HFFc6 (cell line): ENCODE measurements at places on chromosomes 13 and 19. TPM values are rescaled to one million over a fixed set of nuclear protein-coding genes. Genes with fewer than 3 reads are reported as not detected.

Gene OR7D2
- total RNA-seq, result not detected in 3 replicates

Gene SIGLEC5
- total RNA-seq, result not detected in 3 replicates

Gene PSG11
- total RNA-seq, result 0.51 to 0.84 TPM (median 0.78 TPM) in 3 replicates

Gene APLP1
- total RNA-seq, result 26.2 to 35.0 TPM (median 29.6 TPM) in 3 replicates

Gene AP1M2
- 0.55 to 0.72 TPM (median 0.59 TPM) in 3 replicates for total RNA-seq

Gene C19orf67
- not detected in 3 replicates for total RNA-seq

Gene TMC4
- total RNA-seq, result 0.37 to 0.55 TPM (median 0.43 TPM) in 3 replicates

Gene PRSS57
- not detected in 3 replicates for total RNA-seq

Gene ZNF649
- total RNA-seq, result 3.5 to 4.4 TPM (median 3.6 TPM) in 3 replicates

Gene PSG2
- 1.4 to 2.7 TPM (median 1.7 TPM) in 3 replicates for total RNA-seq

Gene CDC42EP5
- 45.7 to 59.9 TPM (median 58.5 TPM) in 3 replicates for total RNA-seq

Gene RFPL4A
- total RNA-seq, result 0.20 TPM in 1 of 3 replicates, not detected in the others

Gene FLT3LG
- 5.1 to 9.1 TPM (median 5.5 TPM) in 3 replicates for total RNA-seq

DNA sequence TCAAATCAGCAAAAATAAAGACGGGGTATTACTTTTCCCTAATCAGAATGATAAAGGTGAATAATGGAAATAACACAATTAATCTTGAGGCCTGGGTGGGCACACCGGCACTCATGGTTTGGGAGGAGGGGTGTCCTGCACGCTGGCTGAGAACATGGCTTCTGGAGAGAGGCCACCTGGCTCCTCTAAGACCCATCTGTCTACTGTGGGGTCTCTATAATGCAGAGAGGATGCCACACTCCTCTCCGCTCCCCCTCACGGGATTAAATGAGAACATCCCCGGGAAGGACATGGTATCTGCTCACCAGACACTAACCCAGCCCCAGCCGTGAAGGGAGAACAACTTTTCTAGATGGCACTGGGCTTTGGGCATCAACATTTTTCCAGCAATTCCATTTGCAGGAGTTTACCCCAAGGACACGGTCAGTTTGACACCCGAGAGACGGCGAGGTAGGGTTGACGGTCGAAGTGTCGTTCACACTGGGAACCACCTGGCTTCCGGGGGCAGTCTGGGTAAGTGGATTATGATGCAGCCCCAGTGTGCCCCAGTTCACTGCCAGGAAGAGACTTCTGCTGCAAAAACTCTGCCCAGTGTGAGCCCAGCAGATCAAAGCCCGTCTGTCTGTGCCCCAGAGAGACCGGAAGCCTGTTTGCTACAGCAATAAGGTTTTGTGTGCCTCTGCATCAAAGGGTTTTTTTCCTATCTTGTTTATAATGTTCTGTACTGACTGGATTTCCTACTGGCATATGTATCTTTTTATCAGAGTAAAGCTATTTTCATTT lies 56.6 kb downstream of the CEBPG start:
- DNase-seq, result no peak

DNA sequence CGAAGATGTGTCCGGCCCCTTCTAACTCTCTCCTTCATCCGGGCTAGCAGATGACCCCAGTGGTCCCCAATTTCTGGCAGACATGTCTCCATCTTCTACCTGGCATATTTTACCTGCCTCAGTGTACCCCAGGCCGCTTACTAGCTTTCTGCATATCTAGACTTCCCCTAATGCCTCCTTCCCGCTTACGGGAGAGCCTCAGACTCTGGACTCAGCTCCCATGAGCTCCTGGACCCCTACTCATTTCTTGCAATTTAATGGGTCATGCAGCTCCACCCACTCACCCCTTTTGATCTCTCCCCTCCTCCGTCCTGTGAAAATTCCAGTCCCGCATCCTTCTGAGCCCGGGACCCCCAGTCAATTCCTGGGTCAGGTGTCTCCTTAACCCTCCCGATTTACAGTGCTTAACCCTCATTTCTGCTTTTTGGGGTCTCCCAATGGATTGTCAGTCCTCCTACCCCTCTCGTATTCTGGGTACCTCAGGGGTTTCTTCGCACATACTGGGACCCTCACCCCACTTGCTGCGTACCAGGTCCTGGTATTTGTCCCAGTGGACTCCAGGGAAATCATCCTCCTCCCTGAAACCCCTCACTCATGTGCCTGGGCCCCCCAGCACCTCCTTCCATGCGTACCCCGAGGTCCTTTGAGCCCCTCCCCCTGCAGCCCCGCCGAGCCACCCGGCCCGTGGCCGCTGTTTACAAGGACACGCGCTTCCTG lies 500 bp upstream of the JUNB start:
- DNase-seq, result no peak

- DNase-seq, result peak; percentile 30
These were observed 53.0 kb downstream of the SACS start for GRCh38 chr13:23380534-23380933.

GRCh38 chr19:56174550-56174949 lies 1.3 kb upstream of the GALP start:
- DNase-seq, result no peak

- DNase-seq, result no peak
These were observed 196.5 kb downstream of the TEX29 start for GRCh38 chr13:111516712-111517640.

DNA sequence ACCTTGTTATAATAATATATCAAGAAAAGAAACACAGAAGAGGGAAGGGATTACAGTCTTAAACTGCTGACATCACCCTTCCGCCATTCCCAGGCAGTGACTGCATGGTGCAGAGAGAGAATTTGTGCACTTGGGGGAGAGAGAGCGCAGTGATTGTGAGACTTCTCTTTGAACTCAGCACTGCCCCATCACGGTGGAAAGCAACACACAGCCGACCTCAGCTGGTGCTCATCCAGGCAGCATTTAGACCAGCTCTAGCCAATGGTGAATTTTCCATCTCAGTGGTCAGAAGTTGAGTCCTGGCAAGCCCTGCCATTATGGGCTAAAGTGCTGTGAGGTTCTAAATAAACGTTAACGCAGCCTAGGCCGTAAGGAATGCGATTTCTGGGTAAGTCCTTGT lies 1681.5 kb downstream of the EFNB2 start:
- no peak for DNase-seq

GRCh38 chr13:106230450-106230849 lies 305.0 kb downstream of the EFNB2 start:
- peak; percentile 28 for DNase-seq

DNA sequence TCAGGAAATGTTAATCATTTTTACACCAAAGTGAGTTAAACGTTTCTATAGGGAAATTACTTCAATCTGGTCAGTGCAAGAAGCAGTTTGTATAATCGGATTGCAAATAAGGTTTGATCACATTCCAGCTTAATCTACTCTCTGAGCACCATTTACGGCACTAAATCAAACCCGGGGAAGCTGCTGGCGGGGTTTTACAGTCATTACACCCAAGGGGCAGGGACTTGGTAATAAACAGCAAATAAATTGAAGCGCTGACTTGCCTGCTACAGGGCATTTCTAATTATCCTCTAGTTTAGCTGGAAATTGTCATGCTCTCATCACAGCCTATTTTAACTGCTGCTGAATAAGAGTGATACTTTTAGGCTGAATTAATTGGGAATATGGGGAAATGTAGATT lies 152.1 kb upstream of the SOX21 start:
- DNase-seq, result no peak

- DNase-seq, result no peak
These were observed 192.6 kb upstream of the SERP2 start for GRCh38 chr13:44180876-44181536.

DNA sequence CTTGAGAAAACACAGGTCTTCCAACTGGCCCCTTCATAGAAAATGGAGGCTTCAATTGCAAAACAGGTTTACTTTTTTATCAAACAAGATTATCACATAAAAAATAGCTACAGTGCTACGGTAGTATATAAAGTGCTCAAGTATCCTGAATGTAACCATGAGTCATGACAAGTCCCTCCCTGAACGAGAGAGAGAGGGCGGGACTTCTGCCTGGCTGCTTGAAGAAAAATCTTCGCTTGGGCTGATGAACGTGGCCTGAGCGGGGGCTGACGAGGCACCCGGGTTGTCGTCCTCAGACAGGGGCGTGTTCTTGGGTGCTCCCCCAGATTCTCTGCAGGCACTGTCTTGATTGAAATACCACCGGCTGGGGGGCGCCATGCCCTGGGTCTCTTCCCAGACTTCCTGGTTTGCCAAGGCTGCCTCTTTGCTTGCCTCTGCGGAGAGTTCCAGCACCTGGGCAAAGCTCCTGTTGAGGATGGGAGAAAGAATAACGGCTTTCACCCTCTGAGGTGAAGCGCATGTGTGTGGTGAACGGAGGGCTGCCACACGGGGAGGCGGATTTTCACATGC lies 23.2 kb upstream of the CPAMD8 start:
- DNase-seq, result peak; percentile 28

GRCh38 chr13:62129000-62129551 lies 713.4 kb upstream of the PCDH20 start:
- no peak for DNase-seq

DNA sequence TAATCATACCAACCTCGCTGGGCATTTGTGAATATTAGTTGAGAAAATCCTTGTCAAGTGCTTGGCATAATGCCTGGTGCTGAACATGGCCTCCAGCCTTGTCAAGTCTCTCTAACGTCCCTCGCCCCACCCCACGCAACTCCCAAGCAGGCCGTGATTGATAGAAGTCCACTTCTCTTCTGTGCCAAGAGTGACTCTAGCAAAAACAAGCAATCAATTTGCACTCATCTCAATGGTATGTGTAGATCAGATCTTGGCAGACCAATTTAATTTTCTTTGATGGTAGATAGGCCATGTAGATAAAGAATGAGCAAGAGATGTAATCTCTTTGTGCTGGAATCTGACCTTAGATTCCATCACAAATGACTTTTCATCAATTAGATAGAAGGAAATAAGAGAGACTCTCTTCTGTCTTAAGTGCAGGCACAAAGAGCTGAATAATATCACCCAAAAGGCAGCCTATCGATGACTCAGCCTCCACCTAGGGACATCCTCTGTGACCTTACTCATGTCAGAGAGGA lies 31.0 kb upstream of the KATNAL1 start:
- DNase-seq, result peak; percentile 77

- no peak for DNase-seq
These were observed 98.0 kb downstream of the FOXO1 start for GRCh38 chr13:40568246-40569023.

- no peak for DNase-seq
These were observed 761 bp upstream of the YJEFN3 start for GRCh38 chr19:19527674-19528625.

- peak; percentile 82 for DNase-seq
These were observed 15.1 kb downstream of the CCDC97 start for GRCh38 chr19:41324921-41325639.

GRCh38 chr19:6533000-6533328 lies 2.1 kb downstream of the TNFSF9 start:
- DNase-seq, result no peak

DNA sequence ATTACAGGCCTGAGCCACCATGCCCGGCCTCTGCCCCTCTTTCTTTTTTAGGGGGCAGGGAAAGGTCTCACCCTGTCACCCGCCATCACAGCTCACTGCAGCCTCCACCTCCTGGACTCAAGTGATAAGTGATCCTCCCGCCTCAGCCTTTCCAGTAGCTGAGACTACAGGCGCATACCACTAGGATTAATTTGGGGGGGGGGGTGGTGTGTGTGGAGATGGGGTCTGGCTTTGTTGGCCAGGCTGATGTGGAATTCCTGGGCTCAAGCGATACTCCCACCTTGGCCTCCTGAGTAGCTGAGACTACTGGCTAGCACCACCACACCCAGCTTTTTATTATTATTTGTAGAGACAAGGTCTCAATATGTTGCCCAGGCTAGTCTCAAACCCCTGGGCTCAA lies 4.2 kb downstream of the APOE start:
- no peak for DNase-seq

DNA sequence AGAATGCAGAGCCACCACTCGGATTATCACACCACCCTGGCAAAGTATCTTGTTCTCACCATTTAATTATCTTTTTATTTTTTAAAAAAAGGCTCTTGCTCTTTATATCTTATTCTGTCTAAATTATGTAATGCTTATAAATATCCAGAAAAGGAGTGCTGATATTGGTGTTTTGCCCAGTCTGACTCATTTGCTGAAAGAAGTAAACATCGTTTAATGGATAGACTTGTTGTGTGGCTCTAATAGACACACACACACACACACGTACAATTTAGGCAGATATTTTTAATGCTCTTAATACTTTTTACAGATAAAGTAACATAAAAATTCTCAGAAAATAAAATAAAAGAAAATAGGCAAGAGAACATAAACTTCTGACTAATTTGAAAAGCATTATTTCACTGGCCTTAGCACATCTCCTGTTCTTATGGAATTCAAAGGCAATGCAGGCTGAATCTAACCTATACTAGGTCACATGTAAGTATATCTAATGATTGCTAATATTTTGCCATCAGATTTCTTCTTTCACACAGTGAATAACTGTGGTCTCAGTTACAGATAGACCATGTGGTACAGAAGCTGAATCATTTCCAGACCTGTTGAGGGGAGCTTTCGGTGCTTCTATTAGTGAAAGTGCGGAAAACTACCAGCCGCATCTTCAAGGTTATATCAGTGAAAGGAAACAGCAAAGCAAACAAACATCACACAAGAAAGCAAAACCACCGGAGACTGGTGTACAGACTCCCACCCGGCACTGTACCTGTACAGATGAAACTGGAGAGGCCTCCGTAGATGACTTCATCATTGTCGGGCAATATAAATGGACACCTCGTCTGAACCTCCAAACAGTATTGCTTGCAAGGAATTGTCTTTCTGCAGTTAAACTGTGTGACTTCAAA lies 642.1 kb upstream of the ARGLU1 start:
- no peak for DNase-seq

GRCh38 chr13:113625965-113626721 lies 31.9 kb downstream of the ATP4B start:
- DNase-seq, result peak; percentile 65

DNA sequence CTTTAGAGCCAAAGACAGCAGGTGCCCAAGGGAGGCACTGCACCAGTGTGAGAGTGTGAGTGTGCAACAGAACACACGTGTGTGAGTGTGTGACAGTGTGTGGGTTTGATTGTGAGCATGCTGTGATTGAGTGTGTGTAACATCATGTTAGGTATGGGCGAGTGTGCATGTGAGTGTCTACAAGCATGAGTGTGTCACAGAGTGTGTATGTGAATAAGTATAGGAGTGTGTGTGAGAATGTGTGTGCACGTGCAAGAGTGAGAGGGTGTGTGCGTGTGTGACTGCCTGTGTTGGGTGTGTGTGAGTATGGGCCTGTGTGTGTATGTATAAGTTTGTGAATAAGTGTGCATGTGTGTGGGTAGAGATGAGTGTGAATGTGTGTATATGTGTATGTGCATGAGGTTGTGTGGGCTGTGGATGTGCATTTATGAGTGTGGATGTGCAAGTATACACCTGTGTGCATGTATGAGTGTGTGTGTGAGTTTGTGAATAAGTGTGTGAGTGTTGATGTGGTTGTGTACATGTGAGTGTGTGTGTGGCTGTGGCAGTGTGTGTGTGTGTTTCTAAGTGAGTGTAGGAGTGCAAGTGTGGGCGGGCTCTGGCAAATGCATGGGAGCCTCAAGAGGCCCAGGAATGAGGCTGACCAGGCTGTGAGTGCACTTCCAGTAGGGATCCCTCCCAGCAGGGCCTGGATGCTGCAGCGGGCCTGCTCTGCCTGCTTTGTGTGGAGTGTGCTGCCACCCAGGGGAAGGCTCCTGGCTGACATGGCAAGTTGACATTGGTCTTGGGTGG lies 198.4 kb downstream of the COL4A1 start:
- peak; percentile 83 for DNase-seq
